ENCODE measurements at places on chromosomes 2 and 18. TPM values are rescaled to one million over a fixed set of nuclear protein-coding genes. Genes with fewer than 3 reads are reported as not detected.

DNA sequence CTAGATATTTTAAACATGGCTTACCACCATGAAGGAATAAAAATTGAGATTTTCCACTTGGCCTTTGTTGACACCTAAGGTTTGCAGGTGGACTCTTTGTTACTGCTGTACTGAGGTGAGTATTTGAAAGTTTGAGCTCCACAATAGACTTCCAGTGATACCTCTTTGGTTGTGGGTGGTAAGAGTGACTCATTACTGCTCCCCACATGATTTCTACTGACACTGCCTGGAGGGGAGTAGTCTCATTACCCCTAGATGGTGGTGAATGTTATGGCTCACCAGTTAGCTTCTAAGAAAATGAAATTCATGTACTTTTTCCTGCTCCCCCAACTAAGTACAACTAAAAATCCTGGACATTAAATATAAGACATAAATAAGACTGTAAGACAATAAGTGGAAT lies 1183.1 kb upstream of the TMEFF2 start:
- DNase-seq = no peak

DNA sequence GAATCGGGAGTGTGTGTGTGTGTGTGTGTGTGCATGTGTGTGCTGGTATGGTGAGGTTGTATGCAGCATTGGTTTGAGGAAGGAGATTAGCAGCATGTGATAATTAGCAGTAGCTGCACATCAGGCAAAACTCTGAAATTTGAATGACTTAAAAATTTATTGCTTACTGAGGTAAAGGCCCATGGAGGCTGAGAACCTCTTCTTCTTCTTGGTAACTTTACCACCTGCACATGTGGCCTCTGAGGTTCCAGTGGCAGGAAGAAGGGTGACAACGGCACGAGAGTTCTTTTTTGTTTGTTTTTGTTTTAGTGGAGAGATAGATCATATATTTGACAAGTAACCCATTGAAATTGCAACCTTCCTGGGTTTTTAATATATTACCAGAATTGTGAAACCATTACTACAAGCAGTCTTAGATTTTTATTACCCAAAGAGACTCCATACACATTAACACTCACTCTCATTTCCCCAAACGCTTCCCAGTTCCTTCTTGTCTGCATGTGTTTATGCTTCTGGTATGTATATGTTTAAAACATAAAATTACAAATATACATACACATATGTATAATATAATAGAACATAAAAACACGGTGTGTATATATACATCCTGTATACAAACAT lies 292.1 kb downstream of the PTGR3 start:
- no peak for DNase-seq

AQP12A gene
- polyA plus RNA-seq = not detected

PLEKHH2 gene
- 15.8 TPM for polyA plus RNA-seq

Data from ovary (tissue), 10 donors.